ENCODE measurements at places on chromosomes 16 and 17. TPM values are rescaled to one million over a fixed set of nuclear protein-coding genes. Genes with fewer than 3 reads are reported as not detected.

GRCh38 chr16:17930280-17930679, 406.3 kb downstream of the NPIPA8 start:
- no peak for DNase-seq

DNA sequence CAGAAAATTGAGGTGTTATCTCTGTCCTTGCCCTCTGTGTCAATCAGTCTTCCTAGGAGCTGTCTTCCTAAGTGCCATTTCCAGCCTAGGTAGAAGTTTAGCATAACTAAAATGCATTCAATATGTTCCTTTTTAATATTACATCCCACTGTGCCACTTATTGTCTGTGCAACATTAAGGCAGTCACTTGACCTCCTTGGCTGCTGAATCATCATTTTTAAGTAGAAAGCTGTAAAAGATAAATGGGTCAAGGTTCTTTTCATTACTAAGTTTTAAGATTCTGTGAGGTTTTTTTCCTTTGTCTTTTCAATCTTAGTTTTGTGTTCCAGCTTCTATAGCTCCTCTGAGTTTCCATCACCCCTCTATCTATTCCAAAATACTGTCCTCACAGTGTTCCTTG, 371.9 kb upstream of the SOX9 start:
- DNase-seq = no peak

DNA sequence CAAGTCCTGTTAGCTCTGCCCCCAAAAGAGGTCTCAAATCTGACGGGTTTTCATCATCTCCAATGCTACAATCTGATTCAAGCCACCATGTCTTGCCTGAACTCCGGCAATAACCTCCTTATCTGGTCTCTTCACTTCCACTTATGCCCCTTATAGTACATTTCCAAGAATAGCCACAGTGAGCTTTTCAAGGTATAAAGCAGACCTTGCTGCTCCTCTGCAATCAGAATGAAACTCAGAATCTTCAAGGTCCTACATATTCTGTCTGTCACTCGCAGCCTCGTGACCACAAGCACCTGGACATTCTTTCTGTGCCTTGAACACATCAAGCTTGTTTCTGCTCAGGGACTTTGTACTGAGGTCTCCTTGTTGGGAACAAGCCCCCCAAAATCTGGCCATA, 84.7 kb downstream of the YPEL2 start:
- no peak for DNase-seq

DNA sequence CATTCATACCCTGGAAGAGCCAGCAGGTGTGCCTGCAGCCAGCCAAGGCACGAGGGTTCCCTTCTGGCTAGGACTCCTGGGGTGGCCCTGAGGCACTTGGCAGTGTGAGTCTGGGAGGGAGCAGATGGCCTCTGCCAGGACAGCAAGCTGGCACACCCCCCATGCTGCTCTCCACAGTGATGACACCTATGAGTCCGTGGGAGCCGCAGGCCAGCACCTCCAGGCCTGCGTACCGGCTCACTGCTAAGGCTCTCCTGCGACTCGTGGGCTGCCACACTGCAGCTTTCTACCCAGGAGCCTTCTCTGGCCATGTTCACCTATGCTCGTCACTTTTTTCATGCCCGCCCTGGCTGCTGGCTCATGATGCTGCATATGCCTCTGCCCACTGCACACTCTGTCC, 68.1 kb downstream of the NDEL1 start:
- no peak for DNase-seq

- DNase-seq = no peak
Observed at GRCh38 chr17:74135391-74136167, 67.9 kb upstream of the RPL38 start.

DNA sequence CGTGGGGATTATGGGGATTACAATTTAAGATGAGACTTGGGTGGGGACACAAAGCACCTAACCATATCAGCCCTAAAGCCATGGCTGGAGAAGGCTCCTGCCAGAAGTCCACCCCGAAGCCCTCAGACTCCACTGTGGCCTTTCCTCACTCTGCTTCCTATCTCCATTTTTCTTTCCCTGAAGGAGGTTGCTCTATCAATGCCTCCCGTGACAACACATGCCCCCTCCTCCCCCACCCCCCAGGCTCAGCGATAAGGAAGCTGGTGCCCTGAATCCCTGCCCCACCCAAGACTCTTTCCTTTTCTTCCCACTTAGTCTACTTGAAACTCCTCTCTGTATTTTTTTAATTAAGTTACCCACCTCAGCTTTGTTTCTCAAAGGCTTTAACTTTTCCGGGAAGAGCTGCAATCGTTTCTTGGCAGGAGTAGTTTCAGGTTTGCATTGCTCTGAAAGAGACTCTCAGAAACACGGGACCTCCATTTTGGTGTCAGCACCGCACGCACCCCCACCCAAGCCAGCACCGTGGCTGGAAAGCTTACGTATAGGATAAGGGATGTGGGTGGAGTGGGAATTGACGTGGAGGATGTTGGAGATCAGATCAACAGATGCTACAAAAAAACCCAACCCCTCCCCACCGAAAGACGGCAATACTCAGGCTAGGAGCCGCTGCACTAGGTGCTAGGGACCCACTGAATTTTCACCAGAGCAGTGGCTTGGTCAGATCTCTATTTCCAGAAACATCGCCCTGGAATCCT, 15.2 kb upstream of the CA4 start:
- no peak for DNase-seq

DNA sequence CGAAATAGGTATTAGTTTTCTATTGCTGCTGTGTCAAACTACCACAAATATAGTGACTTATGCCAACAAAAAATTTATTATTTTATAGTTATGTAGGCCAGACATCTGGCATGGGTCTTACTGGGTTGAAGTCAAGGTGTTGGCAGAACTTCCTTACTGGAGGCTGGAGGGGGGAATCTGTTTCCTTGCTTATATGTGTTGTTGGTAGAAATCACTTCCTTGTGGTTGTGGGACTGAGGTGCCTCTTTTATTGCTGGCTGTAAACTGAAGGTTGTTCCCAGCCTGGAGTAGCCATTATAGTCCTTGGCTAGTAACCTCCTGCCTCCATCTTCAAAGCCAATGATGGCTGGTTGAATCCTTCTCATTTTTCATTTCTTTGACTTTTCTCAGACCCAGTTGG, 439.8 kb upstream of the EEF2KMT start:
- DNase-seq = no peak

- no peak for DNase-seq
Observed at GRCh38 chr17:29020576-29020975, 14.7 kb upstream of the SEZ6 start.

DNA sequence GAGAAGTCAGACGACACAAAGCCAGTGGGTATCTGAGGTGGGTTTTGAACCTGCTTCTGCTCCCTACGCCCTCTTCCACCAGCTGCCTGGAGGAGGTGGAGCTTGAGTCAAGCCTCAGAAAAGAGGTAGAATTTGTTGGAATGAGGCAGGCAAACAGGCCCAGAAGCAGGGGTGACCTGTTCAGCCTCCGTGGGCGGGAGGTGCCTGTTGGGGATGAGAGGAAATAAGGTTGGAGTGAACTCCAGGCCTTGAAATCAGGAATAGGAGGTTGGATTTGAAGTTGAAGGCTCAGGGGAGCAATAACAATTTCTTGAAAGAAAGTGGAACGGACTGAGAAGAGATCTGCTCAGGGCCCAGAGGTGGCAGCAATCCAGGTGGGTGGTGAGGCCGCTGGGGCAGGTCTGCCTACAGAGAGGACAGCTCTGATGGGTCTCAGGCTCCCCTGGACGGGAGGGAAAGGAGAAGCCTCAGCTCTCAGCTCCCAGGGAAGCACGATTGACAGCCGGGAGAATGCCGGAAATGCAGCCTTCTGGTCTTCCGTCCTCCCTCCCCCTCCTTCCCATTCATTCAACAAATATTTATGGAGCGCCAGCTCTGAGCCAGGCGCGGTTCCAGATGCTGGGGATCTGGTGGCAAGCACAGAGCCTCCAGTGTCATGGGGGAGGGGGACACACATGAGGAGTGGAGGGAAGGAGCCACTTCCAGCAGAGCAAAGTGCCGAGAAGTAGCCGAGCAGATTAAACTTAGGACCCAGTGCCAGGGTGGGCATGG, 61.9 kb upstream of the CIBAR2 start:
- DNase-seq = peak; percentile 59

DNA sequence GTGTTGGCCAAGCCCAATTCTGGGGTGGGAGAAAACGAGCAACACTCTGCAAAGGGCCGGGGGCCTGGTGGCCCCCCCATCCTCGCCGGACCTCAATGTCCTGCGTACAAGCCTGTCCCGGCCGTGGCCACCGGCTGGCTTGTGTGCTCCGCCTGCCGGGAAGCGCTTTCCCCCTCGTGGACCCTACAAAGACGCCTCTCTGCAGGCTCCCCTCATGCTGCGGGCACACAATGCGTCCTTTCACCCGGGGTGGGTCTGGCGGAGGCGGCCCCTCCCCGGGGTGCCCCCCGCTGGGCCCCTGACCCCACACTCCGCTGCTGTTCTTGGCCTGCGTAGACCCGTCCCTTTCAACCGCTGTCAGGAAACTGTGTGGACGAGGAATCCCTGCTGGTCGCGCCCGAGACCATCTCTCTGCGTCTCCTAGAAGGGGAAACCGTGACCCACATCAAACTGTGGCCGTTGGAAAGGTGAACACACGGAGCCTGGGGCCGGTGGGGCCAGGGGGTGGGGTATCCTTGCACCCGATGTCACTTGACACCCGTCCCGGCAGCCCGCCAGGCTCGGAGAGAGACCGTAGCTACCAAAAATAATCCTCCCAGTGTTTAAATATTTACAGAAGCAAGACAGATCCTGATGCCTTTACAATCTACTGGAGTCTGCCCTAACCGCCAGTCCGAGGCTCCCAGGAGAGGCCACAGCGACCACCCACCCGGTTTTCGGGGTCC, 43.6 kb downstream of the TBC1D16 start:
- DNase-seq = no peak

HS3ST6 gene
- polyA plus RNA-seq = not detected

IL17C gene
- polyA plus RNA-seq = not detected

KRTAP4-16 gene
- not detected for polyA plus RNA-seq

AIPL1 gene
- polyA plus RNA-seq = not detected

RNF222 gene
- polyA plus RNA-seq = not detected

HSF4 gene
- 4.1 TPM for polyA plus RNA-seq

CTF1 gene
- polyA plus RNA-seq = 22.2 TPM
